CD4-positive, alpha-beta T cell treated with Interleukin-17A for 4 hours (primary cell): ENCODE measurements at places on chromosomes 16 and 17.

- DNase-seq, result no peak
These were observed 5.5 kb downstream of the SPAG9 start for GRCh38 chr17:51115179-51115578.

- DNase-seq, result no peak
These were observed 43.5 kb downstream of the AP2B1 start for GRCh38 chr17:35630530-35631148.

DNA sequence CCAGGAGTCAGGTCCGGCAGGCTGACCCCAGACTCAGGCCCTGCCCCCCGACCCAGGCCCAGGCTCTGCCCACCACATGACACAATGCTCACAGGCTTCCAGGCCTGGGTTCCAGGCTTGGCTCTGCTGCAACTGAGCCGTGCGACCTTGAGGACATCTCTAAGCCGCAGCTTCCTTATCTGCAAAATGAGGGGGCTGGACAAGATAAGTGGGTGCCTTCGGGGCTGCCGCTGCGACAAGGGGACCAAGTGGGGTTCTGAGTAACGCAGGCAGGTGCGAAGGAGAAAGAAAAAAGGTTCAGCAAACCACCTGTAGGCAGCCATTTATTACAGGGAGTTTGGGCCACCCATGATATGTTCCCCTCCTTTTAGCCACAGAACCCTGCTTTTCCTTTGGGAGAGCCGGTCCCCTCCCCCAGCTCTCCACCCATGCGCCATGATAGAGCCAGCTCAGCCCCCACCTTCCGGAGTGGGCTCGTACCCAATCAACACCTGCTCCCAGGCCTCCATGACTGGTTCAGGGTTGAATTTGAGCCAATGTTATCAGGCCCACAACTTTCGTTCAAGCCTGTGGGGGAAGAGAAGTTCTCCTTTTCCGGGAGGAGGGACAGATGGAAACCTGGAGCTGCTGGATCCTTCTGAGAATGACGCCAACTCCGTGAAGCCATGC lies 38.2 kb downstream of the RTN4RL1 start:
- no peak for DNase-seq

- DNase-seq, result no peak
These were observed 83.7 kb upstream of the LGALS9 start for GRCh38 chr17:27547301-27547683.

DNA sequence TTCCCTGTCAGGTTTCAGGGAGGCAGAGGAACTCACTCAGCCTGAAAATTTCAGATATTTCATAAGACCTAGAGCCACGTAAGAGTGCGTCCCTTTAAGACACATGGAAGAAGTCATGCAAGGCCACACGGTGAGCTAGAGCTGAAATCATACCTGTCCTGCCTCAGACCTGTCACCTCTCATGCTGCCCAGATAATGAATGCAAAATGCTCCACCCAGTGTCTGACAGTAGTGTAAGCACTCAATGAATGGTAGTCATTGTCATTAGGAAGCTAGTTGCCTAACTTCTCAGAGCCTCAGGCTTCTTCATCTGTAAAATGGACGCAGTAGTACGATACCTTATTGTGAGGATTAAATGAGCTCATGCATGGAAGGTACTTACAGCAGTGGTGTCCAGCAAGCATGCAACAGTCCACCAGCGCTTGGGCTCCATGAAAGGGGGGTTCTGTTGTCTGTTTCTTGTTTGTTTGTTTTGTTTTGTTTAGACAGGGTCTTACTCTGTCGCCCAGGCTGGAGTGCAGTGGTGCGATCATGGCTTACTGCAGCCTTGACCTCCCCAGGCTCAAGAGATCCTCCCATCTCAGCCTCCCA lies 60.7 kb downstream of the WSB1 start:
- peak; percentile 30 for DNase-seq

GRCh38 chr17:74467221-74467951 lies 952 bp downstream of the CD300A start:
- peak; percentile 32 for DNase-seq

DNA sequence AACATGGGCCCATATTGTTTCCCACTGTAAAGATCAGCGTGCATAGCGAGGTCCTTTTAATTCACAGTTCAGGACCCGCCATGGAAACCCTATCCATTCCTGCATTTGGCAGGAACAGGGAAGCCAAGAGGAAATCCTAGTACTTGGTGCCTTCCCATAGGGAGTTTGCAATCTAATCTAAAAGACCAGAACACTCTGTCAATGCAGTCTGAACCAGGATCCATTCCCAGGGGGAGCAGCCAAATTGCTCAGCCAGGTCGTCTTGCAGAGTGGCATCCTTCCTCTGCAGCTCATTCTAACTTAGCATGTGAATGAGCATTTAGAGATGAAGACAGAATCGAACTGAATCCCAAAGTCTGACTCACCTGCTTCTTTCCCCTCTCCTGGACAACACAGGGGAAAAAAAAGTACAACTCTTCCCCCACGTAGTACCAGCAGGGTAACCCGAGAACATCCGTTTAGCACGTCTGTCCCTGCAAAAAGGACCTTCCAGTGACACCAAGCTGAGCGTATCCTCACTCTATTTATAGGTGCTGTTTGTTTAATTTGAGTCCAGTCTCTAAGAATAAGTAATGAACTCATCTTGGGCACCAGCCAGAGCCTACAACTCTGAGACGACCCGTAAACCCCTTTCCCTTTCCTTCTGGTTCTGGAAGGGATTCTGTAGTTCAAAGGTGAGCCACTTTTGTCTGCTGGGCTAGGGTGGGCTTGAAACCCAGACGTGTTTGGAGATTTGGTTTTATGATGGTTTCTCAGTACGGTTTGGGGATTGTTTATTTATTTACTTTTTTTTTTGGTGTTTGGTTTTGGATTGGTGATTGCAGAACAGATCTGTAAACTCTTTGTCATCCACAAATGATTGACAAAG lies 74.5 kb downstream of the ERCC4 start:
- no peak for DNase-seq

DNA sequence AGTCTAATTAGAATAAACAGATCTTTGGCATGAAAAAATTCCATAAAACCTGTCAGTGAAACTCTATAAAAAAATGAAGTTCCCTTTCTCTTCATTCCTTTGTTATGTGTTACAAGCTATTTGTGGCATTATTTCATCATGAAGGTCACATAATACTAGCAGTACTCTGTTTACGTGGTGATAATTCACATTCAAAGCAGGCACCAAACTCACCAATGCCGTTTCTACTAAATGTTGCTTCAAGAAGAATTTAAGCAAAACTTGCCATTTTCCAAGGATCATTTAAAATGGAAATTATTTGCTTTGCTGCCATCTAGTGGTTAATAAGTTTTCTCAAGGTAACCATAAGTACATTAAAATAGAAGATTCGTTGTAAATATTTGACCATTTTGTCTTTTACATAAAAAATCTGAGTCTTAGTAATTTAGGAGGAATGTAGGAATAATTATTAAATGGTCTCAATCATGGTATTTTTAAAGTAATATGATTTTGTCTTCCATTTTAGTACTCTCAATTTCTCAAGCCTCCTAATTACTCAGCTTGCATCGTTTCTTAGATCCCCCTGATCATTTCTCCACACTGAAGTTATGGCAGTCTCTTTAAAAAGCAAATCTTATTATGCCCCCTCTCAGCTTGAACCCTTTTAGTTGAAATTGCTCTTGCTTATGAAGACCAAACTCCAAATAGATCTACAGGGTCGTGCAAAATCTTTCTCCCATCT lies 80.8 kb downstream of the OMG start:
- DNase-seq, result no peak

DNA sequence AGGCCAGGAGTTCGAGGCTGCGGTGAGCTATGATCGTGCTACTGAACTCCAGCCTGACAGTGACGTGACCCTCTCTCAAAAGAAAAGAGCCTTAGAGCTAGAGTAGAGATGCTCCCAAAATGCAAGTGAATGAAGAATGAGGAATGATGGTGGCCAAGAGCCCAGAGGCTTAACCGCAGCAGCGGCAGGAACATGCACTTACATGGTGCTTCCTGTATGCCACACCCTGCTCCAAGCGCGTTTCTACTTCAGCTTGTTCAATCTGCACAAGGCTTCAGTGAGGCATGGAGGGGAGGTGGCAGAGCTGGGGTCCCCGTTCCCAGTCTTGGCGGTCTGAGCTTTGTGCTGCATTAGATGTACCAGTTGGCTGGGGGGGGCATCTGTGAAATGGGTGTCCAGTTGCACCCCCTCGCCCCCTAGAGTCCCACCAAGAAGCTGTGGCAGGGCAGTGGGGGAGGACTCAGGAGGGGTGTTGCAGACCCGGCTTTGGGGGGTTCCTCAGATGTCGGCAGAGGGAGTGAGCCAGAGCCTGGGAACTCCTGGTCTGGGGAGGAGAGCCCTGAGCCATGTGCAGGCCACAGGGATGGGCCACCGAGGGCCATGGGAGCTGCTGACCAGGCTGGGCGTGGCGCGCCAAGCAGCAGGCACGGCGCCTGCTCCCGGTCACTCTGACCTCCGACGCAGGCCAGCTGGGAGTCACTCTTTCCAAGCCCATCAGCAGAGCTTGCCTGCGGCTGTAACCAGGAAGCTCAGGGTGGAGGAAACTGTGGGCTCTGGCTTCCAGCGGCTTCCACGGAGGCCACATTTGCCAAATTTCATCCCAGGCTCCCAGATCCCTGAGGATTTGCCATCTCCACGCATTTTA lies 260.1 kb downstream of the PARN start:
- DNase-seq, result no peak

- no peak for DNase-seq
These were observed 20.1 kb upstream of the APRT start for GRCh38 chr16:88831838-88832237.

- DNase-seq, result no peak
These were observed 51.0 kb upstream of the TOM1L1 start for GRCh38 chr17:54849660-54850059.

- no peak for DNase-seq
These were observed 22.9 kb upstream of the C1QL1 start for GRCh38 chr17:44990994-44991393.

- DNase-seq, result peak; percentile 61
These were observed 562 bp downstream of the USP31 start for GRCh38 chr16:23148513-23149266.

DNA sequence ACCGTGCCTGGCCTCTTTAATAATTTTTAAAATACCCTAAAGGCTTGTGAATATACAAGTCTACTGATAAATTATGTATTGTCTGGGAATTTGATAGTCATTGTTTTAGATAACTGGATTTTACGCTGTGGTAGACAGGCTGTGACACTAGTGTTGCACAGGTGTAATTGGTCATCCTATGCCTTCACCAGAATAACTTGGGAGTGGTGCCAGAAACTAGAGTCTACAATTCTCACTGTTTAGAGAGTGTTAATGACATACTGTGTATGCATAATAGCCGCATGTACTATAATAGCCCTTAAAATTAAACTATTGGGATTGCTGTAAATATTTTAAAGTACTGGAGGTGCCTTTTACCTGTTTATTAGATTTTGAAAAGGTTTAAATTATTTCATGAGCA lies 11.4 kb downstream of the CNEP1R1 start:
- DNase-seq, result no peak

GRCh38 chr17:34276826-34277225 lies 6.8 kb downstream of the CCL7 start:
- no peak for DNase-seq

DNA sequence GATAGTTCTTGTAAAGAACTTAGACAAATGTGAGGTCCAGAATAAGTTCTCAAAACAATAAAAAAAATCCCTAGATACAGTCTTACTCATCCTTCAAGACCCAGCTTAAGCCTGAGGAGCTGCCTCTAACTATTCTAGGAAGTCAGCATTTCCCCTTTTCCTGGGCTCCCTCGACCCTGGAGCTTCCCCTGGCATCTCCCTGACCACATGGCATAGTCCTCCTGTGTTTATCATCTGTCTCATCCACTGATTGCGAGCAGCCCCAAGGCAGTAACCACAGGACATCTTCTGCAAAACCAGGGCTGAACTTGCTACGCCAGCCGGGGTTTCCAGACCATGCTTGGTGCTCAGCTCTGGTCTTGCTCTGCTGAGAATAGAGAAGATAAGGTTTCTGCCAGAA lies 36.7 kb upstream of the NLRP1 start:
- DNase-seq, result no peak

GRCh38 chr16:10856042-10856441 lies 21.0 kb upstream of the CIITA start:
- DNase-seq, result no peak

DNA sequence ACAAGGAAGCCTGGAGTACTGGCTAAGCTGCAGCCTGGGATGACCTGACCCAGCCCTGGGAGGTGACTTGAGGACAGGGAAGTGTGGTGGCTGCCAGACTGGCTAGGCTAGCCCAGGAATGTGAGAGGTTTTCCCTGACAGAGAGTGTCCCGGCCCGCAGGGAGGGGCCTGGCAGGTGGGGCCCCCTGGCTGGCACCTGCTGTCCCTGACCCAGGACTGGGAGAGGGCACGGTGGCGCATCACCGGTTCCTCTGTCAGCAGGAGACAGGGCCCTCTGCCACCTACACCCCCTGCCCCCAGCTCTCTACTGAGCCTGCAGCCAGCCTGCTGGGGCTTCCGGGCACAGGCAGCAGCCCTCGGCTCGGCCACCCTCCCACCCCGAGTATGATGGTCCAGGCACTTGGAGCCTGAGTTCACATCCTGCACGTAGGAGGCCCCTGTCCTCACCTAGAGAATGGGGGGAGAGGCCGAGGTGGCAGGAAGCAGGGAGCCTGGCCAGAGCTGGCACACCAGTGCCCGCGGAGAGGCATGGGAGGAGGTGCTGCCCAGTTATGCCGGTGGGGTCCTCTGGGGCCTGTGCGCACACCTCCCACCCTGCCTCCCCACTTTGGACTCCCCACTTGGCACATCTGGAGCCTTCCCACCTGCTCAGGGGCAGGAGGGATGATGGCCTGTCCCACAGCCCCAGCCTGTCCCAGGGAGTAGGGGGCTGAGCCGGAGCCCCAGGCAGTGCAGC lies 528 bp downstream of the PRSS27 start:
- no peak for DNase-seq

- DNase-seq, result peak; percentile 75
These were observed 313 bp downstream of the UBTF start for GRCh38 chr17:44219108-44219615.

DNA sequence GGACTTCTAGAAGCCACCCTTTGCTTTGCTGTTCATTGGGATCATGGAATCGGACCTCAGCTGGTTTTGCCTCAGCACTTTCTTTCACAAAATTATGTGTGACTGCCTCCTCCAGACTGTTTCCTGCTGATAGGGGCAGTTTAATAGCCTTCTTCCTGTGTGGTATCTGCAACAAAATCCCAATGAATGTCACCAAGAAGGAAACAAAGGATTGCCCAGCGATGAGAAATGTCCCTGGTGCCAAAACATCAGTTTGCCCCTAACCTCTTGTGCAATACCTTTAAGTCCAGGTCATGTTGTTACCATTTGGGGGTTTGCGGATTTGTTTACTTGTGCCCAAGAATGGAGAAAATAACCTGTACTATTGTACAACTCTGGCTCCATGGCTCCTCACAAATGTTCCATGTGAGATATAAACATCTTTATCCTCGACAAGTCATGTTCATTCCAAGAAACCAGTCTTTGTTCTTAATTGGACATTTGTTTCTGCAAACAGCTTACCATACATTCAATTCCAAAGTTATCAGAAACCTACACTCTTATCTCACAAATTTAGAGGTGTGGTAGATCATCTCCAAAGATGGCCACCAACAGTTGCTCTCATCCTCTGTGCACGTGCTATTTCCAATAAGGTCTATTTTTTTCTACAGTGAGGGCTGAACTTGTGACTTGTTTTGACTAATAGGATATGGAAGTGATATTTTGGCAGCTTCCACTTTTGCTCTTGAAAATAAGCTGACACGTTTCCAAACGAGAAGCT lies 14.8 kb downstream of the TAC4 start:
- DNase-seq, result no peak

- no peak for DNase-seq
These were observed 67.9 kb downstream of the METRNL start for GRCh38 chr17:83147280-83147679.

- DNase-seq, result no peak
These were observed 67.9 kb downstream of the IRX6 start for GRCh38 chr16:55391760-55392375.

GRCh38 chr17:8867361-8867981 lies at the start of gene PIK3R6:
Gene PIK3R6 (minus strand): TSS chr17:8867674. CDS start chr17:8849794, 17,880 bp downstream.
- peak; percentile 33 for DNase-seq
